ENCODE measurements at places on chromosomes 4 and X. TPM values are rescaled to one million over a fixed set of nuclear protein-coding genes. Genes with fewer than 3 reads are reported as not detected.
A peak's percentile ranks its signal among the peaks of the same experiment; 100 is the strongest.

The MAGEB17 gene
- total RNA-seq, result not detected

The GPR50 gene
- not detected for total RNA-seq

The GBA3 gene
- total RNA-seq, result not detected

- H3K4me1 ChIP-seq, result no peaks in the 10 kb centered on the region
- no peak for DNase-seq
- no peaks in the 10 kb centered on the region for H3K27me3 ChIP-seq
- no peaks in the 10 kb centered on the region for H3K36me3 ChIP-seq
- H3K27ac ChIP-seq, result no peak overlapping the region
- H3K4me3 ChIP-seq, result no peak overlapping the region
Observed at GRCh38 chrX:150848914-150849365, 49.5 kb downstream of the CD99L2 start.

GRCh38 chr4:6924361-6924779 is 14.7 kb downstream of the TBC1D14 start:
- peaks cover 51% of the 10 kb centered on the region for H3K4me1 ChIP-seq
- no peak for DNase-seq
- no peak overlapping the region for H3K4me3 ChIP-seq
- H3K36me3 ChIP-seq, result no peaks in the 10 kb centered on the region
- no peaks in the 10 kb centered on the region for H3K27me3 ChIP-seq

DNA sequence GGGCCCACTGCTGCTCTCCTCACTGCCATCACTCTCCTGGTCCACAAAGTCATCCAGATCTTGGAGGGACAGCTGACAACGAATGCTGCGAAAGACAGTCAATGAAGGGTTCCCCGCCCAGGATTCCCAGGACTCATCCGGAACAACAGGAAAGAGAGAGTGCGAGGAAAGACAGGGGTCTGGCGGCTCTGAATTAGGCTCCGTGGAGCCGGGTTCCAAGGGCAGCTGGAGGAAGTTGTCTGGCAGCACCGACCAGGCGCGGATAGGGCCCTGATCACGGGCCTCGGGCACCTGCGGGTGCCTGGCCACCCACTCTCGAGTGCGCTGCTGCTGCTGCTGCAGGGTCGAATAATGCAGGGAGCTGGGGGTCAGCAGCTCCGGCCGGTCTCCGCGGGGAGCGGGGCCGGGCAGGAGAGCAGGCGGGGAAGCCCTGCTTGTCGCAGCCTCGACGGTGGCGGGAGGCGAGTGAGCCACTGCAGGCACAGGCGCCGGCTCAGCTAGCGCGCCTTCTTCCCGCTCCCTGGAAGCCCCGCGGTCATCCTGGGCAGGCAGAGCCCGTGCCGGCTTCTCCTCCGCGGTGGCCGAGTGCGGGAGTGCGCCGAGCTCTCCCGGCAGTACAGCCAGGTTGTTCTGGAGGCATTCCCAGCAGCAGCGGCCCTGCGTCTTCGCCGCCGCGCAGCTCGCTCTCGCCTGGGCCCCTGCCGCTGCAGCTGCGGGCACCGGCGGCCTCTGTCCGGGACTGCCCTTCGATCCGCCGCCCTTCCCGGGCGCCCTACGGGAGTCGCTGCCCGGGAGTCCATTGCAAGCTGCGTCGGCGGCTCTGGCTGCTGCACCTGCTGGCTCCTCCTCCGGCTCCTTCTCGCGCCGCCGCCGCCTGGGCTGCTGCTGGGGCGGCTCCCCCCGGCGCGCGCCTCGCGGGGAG is 1.1 kb downstream of the SOWAHB start:
- H3K4me1 ChIP-seq, result peaks cover 4% of the 10 kb centered on the region
- peak overlapping the region; percentile 49 for H3K4me3 ChIP-seq
- no peaks in the 10 kb centered on the region for H3K36me3 ChIP-seq
- H3K27ac ChIP-seq, result no peak overlapping the region

Data from naive thymus-derived CD4-positive, alpha-beta T cell (primary cell).